ENCODE measurements at places on chromosomes 5 and 9.

- DNase-seq: no peak
These were observed 106.0 kb downstream of the FRMD3 start for GRCh38 chr9:83432104-83432627.

DNA sequence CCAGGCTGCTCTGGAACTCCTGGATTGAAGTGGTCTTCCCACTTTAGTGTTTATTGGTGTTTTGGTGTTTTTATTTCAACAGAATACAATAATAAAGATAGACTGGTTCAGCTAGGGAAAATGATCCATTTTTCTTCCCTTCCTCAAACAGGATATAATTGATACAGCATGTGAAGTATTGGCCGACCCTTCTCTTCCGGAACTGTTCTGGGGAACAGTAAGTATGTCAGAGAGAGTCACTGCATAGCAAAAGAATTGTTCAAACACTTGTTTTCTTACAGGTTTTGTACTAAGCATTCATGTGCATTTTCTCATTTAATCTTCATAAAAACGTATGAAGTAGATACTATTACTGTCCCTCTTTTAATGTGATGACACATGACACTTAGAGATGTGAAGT, 31.6 kb downstream of the NUP188 start:
- DNase-seq: no peak

GRCh38 chr9:112446526-112446925, 40.1 kb upstream of the KIAA1958 start:
- DNase-seq: no peak

- no peak for DNase-seq
These were observed 1219.3 kb upstream of the WWC1 start for GRCh38 chr5:167071981-167072610.

- DNase-seq: no peak
These were observed 539.5 kb downstream of the EBF1 start for GRCh38 chr5:158560170-158560569.

DNA sequence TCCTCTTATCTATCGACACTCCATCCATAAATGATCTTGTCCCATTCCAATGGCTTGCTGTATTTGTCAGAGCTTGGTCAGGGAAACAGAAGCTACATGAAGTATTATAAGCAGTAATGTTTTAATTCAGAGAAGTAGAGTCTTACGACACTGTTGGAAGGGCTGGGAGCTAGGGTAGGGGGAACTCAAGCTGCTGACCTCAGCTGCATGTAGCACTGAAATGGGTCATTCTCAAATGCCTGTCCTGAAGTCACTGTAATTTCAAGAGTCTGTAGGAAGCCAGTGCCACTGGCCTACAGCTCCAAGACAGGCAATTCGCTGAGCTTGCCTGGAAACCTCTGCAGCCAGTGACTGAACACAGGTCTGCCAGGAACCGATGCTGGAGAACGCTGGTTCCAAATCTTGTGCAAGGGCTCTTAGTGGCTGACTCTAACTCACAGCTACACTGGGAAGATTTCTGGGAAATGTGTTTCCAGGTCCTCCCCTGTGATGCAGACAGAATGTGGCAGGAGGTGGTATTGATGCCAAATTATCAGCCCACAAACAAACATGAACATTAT, 532.4 kb downstream of the CCDC171 start:
- no peak for DNase-seq
